ENCODE measurements at places on chromosomes 5 and 9.

DNA sequence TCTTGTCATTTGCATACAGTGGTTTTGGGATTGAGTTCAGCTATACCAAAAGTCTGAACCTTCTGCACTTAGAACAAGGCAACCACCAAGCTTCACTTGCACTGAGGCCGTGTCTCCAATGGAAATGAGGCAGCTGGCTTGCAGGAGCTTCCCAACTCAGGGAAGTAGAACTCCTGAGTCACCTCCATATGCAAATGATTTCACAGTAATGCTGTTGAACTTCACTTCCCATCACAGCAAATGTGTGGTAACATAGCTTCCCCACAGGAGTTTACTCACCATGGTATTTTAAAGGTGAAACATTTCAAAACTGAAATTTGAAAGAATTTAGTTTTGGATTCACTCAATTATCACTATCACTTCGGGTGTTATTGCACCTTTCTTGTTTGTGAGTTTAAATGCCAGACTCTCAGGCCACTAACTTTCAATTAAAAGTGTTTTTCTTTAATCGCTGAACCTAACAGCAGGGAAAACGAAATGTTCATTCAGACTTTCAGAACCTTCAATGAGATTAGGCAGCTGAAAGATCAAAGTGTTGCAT is 9.0 kb downstream of the CD274 start:
- DNase-seq: no peak

- no peak for DNase-seq
Measured at GRCh38 chr5:149656576-149657182, 73.4 kb upstream of the PPARGC1B start.

DNA sequence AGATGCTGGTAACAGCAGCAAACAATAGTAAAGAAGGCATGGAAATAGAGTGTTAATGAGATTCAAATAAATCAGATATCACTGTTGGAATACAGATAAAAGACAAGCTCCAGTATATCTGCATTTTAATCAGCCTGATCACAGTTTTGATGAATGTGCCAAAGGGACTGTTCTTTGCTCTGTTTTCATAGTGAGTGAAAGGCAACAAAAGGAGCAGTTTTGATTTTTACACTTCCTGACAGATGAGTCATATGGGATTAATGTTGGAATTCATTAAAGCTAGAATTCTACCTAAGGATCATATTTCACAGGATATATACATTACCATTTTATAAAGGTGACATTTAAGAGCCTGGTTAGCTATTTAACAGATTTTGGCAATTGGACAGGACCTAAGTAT is 743.3 kb upstream of the PTPRD start:
- no peak for DNase-seq

DNA sequence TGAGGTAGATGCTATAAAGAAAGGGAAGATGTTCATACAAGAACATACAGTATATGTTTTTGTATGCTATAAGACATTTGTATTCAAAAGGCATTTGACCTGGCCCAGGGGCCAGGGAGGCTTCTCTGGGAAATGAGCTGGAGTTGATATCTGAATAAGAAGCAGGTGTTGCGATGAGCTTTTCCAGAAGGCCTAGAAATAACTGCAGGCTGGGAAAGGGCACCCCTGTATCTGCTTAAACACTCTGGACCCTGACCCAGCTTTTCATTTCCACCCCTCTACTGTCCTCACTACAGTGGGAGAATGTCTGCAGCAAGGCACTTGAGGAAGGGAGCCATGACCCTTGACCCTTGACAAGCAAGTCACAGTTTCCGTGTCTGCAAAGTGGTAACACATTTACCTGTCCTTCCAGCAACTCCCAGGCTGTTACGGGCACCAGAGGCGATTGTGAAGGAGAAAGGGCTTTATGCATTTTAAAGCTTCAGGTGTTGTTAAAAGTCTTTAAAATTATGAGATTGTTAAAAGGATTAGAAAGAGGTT is 88.2 kb upstream of the PANK3 start:
- no peak for DNase-seq

- DNase-seq: no peak
Measured at GRCh38 chr9:133987446-133987788, 4.7 kb downstream of the VAV2 start.

DNA sequence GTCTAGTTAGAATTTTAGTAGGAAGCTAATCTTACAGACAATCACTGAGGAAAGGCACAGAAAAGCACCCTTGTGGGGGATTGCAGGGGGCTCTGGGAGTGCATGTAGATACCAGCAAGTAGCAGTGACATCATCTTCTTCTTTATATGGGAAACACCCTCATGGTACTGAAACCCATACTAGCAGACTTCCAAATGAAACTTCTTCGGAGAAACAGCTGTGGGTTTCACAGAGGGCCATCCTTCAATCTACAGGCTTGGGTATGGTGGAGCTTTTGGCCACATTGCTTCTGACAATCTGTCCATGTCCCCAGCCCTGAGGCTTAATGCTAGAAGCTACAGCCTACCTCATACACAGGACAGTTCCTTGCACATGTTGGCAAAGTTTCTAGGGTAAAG is 165.2 kb upstream of the NFIB start:
- DNase-seq: no peak

GRCh38 chr5:53405396-53405795 is 75.0 kb upstream of the FST start:
- no peak for DNase-seq

DNA sequence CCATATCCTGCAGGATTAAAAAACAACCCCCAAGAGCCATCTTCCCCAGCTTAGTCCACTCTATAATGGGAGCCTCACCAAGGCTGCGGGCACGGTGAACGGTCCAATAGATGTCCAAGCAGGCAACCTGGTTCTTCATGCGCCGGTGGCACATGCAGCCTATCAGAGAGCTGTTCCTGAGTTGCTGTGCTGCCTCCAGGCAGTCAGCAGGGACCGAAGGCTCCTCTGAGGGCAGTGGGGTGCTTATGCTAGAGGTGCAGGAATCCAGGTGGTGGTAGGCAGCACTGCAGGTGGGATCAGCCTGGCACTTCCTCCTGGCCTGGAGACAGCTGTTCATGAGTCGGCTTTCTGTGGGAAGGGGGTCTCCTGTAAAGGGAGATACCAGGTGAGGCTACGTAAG is 10.2 kb downstream of the GFRA3 start:
- DNase-seq: no peak

GRCh38 chr9:30913331-30913730 is 1471.1 kb upstream of the ACO1 start:
- no peak for DNase-seq

GRCh38 chr9:73371801-73372200 is 220.1 kb downstream of the ANXA1 start:
- no peak for DNase-seq

DNA sequence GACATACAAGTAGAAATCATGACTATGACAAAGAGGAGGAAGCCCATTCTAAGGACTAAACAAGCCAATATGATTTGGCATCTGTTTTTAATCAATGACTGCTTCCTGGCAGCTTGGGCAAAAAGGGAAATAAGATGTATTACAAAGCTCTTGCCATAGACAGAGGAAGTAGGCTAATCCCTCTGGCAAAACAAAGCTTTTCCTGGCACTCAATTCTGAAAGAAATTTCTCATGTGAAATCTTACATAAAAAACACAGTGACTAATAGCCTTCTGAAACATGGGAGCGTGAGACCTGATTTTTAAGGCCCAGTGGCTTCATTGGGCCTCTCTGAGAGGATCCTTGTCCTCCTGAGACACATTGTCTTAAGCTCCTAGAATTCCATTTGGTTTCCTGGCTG is 93.6 kb downstream of the COL23A1 start:
- DNase-seq: no peak

DNA sequence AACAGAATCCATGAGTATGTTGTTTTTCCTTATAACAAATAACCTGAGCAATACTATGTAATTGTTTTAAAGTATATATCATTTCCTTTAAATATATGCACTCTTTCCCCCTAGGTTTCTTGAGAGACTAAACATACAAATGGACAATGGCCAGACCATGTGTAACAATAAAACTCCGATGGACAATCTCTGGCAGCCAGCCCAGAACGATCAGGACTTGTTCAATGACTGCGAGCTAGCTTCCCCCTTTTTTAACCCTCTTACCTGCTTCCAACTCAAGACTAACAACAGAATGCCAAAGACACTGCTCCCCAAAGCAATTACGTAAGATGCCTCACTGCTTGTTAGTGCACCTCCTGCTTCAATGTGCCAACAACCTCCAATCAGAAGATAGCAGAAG is 94.9 kb downstream of the HTR4 start:
- DNase-seq: no peak

DNA sequence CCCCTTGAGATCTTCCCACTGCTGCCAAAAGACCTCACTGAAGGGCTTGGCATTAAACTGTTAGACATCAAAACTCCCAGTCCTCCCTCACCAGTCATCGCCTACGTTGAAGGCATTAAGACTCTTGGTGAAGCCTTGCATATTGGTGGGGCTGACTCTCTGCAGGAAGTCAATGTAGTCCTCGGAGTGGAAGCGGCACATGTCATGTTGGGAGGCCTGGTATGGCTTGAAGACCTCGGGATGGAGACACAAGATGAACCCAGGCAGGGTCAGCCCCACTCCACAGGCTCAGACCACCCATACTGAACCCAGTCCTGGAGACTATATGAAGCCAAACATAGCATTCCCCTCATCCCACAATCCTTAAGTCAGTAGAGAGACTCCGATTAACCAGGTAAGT is 1.9 kb downstream of the HDAC3 start:
- no peak for DNase-seq

GRCh38 chr5:171603591-171603990 is 182.0 kb upstream of the SMIM23 start:
- DNase-seq: no peak

DNA sequence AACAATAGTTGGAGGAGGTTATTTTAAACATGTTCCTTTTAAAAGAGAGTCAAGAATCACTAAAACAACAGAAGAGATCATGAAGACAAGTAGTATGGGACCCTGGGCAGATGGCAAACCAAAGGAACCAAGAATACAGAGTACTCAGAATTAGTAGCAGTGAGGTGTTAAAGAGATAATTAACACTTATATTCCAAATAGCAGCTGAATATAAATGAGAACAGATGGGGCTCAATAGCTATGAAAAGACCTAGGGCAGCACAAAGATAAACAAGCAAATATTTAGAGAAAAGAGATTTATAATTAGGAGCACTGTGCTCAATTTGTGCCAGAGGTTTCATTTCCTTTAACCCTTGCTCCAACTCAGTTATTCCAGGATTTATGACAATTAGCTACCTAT is 159.1 kb downstream of the FAM114A2 start:
- DNase-seq: no peak

DNA sequence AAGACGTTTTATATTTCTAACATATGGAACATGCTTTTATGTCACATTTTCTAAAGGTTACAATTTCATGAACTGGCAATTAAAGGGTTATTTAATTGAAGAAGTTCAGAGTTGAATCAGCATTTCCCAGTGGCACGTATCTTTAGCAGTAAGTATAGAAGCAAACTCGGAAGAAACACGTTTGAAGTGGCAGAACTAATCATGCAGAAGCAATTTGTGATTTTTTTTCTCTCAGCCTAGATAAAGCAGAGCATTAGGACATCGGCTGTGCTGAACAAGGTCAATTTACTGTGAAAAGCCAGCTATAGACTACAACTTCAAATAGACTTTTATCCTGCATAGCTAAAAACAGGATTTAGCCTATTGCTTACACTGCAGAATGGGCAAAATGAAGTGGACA is 104.7 kb downstream of the ISL1 start:
- no peak for DNase-seq

GRCh38 chr9:137030538-137031527 is 1.1 kb downstream of the FUT7 start:
- no peak for DNase-seq

GRCh38 chr5:82164977-82165713 is 113.0 kb downstream of the RPS23 start:
- DNase-seq: no peak

DNA sequence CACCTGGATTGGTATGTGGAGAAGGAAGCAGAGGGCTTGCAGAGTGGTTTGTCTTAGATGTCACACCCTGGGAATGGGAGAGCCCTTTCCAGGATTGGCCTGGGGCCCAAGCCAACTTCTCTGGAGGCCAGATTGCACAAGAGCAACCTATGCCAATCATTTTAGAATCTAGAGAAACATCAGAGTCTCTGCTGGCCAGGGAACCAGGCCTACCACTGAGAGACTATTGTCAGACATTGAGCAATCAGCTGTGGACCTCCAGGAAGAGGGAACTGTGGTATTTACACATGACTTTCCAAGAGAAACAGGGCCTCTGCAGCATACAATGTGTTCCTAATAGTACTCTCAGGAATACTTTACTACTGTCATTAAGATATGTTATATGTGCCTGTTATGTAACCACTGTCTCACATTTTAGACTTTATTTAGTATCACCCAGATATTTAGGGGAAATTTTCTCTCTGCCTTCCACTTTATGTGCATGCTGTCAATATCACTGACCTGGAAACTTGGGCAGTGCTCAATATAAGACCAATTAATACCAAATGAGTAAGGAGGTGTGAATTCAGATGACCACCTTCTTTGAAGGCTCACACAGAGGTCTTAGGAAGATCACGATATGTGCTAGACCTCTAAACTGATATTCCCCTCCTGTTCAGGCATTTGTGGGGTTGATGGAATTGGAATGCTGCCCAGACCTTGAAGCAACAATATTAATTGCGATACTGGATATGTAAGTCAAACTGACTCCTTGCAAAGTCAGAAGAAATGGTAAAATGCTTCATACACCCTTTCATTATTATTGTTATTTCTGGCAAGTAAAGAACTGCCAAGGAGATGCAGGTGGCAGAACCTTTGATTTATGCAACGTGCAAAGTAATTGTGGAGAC is 20.5 kb upstream of the CCL28 start:
- no peak for DNase-seq

DNA sequence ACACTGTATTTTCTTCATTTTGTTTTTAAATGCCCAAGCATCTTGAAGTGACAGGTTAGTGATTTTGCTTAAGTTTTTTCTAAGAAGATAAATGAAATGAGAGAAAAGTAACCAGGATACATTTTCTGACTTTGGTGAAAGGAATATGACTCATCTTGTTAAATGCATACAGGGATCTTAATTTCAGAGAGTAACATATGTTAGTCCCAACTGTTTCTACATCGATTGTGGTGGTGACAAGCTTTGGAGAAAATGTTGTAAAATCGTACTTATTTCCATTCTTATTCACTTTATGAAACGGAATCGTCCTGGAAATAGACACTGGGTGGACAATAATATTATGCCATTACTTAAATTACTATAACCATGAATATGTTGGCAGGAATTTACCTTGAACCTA is 107.5 kb downstream of the KCNN2 start:
- DNase-seq: no peak

- DNase-seq: no peak
Measured at GRCh38 chr5:110973510-110973909, 98.0 kb upstream of the TSLP start.

DNA sequence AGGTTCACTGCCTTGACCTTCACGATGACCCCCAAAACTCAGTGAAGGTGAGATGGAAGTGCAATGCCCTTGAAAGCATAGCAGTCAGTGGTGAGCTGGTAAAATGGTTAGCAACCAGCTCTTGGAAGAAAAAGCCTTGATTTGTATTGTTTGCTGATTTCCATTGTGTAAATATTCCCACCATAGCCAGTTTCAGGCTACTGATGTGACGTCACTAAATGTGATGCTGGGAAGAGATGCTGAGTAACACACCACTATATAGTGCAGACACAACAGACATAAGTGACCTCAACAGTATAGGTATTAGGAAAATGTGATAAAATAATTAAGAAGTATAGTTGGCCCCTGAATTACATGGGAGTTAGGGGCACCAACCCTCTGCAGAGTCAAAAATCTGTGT is 31.1 kb downstream of the GZMK start:
- DNase-seq: no peak

GRCh38 chr5:136143312-136143711 is 10.7 kb downstream of the SMAD5 start:
- no peak for DNase-seq

- no peak for DNase-seq
Measured at GRCh38 chr5:137715456-137715855, 20.4 kb downstream of the KLHL3 start.
